ENCODE measurements at places on chromosomes 1 and 21.

DNA sequence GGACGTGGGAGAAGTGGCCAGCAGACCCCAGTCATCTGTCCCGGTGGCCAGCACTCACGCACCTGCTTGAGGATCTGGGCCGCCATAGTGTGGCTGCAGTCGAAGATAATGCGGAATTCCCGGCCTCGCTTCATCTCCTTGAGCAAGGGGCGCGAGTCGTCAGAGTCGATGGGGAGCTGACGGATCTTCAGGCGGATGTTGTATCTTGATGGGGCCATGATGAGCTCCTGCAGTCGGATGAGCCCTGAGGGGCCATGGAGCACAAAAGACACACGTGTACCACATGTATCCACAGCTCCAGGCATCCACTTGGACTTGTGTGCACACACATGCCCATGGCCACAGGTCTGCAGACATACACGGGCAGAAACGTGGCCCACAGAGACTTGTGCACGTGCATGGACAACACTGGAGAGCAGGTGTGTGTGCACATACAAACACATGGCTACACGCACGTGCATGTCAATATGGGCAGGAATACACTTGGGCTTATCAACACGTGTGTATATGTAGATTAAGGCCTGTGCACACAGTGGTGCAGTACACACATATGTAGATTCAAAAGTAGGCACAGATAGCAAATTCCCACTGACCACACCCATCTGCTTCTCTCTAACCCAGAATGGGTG is 162.1 kb downstream of the GRIK3 start:
- DNase-seq = no peak

DNA sequence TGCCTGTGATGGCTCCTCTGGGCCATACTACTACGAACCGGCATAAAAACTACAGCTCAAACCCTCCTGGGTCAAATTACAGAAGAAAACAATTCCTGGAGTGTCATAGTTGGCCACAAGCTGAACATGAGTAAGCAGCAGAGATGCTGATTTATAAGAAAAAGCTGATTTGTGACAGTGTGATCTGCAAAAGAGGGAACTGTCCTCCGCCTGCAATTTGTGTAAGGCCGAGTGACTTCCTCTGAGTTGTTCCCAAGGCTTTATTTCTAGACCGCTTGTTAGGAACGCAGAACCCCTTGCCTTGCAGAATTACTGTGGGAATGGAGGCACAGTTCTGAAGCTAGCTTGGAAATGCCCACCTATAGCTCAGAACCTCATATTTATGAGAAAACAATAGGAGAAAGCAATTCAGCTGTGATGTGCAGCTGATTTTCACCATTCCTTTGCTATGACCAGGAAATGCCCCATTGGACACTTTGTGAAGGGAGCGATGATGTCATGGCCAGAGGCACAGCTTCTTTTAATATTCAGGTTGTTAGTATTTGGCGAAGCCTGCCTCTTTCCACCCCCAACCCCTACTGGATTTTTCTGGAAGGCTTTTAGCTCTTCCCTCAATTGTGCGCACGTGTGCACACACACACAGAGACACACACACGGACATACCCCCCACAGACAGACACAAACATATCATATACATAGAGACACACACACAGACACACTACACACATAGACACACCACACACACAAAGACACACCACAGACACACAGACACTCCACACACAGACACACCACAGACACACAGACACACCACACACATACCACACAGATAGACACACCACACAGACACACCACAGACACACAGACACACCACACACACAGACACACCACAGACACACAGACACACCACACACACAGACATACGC is 47.6 kb downstream of the IER5 start:
- DNase-seq = no peak

DNA sequence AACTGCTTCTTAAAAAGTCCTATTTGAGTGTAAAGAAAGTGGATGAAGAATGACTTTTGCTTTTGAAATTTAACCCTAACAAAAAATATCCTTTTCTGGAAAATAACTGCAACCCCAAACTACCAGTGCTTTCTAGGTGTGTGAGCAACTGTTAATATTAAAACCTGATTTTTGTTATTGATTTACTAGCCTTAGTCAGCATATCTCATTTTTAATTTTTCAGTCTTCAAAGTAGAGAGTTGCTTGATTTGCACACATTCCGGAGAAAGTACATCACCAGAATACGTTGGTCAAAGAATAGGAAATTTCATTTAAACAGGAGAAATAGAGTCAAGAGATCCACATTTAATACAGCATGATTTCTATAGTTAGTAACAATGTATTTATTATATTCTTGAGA is 141.8 kb upstream of the ADAMTS5 start:
- DNase-seq = no peak

GRCh38 chr1:223553957-223554356 is 111.5 kb downstream of the CAPN8 start:
- no peak for DNase-seq

DNA sequence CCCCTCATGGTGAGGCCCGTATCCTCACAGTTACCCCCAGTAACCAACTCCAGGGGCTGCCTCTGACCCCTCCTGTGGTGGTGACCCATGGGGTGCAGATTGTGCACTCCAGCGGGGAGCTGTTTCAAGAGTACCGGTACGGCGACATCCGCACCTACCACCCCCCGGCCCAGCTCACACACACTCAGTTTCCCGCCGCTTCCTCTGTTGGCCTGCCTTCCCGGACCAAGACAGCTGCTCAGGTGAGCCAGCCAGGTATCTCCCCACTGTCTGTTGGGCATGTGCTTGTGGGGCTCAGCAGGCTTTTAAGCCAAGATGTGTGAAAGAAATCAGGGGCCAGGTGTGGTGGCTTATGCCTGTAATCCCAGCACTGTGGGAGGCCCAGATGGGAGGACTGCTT is 39.9 kb downstream of the ZBTB17 start:
- DNase-seq = no peak

GRCh38 chr1:226679262-226679661 is 59.8 kb downstream of the ITPKB start:
- no peak for DNase-seq

DNA sequence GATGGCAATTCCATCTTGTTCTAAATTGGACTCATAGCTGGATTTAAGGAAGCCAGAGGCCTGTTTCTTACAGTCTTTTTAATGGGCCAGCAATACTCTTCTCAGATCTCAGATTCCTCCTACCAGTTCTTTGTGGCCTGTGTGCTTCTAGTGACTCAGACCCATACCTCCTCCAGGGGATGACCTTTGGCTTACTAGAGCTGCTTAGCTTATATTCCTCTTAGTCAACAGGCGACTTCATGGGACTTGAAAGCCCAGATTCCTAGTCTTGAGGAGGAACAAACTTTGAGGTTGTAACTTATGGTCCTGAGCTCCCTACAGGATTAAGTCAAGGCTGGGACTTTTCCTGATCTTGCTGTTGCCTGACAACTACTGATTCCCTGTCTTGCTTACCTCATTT is 12.4 kb upstream of the PAPPA2 start:
- no peak for DNase-seq

DNA sequence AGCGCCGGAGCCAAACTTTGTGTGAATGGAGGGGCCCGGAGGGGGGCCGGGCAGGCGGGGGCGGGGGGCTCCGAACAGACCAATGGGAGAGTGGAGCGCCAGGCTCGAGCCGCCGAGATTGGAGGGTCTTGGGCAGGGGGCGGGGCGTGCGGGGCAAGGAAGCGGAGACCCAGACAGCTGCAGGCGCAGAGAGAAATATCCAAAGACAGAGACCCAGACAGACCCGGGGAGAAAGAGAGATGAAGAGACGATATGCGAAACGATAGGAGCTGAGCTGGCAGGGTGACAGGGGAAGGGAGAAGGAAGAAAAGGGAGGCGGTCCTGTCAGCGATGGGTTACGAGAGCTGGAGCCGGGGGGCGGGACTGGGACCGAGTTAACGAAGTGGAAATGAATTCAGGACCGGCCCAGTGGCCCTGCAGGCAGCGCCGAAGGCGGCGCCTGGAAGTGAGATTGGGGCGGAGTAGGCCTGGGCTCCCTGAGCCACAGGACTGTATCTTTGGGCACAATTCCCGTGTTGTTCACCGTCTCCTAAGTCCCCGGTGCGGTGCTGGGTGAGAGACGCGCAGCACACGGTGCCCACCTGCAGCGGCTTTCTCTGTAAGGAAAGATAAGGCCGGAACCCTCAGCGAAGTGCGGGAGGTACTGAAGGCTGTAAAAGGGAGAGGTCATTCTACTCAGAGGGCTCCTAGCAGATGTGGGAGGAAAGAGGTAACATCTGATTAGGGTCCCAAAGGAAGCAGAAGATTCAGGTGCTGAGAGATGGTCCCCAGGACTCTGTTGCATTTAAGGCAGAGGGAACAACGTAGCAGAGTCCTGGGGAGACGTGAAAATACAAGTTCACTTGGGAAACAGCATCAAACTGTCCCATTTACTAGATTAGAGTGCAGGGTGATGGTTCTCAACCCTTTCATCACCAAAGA is 543 bp upstream of the KCNJ10 start:
- DNase-seq = peak; percentile 59

GRCh38 chr1:23286401-23286800 is 57.7 kb downstream of the HNRNPR start:
- no peak for DNase-seq

DNA sequence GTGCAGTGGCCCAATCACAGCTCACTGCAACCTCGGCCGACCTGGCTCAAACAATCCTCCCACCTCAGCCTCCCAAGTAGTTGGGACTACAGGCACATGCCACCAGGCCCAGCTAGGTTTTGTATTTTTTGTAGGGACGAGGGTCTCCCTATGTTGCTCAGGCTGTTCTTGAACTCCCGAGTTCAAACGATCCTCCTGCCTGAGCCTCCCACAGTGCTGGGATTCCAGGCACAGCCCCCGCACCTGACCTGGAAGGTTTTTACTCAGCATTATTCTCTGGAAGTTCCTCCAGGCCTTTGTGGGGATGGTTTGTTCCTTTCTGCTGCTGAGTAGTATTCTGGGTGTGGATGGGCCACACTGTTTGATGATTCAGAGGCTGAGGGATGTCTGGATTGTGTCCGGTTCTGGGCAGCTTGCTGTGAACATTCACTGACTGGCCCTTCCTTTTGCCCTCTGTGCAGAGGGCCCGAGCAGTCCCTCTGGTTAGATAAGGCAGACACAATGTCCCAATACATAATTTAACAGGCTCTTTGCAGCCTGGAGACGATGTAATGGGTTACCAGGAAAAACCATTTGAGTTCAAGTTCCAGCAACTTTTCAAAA is 6.0 kb upstream of the TRAPPC10 start:
- DNase-seq = no peak

DNA sequence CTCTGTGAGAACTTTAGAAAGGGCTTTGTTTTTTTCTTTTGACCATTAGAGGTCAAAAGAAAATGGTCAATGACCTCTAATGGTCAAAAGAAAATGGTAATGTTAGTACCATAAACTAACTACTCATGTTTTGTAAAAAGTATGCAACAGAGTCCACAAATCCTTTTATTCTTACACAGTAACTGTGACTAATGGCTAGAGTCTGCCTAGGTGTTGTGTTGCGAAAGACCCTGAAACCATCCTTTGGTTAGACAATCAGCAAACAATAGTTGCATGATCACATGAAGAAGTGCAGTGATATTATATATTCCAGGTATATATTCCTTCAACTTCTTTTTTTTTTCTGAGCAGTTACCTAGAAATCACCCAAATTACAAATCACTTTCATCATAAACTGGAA is 40.9 kb downstream of the NEGR1 start:
- no peak for DNase-seq

DNA sequence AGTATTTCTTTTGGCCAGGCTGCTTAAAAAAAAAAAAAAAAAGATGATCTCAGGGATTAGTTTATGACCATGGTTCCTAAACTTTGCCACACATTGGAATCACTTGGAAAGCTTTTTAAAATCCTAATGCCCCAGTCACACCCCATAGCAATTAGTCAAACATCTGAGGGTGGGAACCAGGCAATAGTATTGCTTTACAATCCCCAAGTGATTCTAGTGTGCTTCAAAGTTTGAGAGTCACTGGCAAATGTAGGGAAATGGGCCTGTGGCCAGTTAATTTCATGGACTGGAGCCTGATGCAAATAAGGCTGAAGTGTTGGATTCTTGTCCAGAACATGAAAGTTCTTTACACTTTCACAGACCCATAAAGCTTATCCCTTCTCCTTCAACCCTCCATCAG is 374.6 kb upstream of the ESRRG start:
- DNase-seq = no peak

GRCh38 chr1:64328193-64328592 is 124.8 kb downstream of the UBE2U start:
- no peak for DNase-seq

- DNase-seq = no peak
Measured at GRCh38 chr1:198763298-198763714, 124.5 kb downstream of the PTPRC start.

DNA sequence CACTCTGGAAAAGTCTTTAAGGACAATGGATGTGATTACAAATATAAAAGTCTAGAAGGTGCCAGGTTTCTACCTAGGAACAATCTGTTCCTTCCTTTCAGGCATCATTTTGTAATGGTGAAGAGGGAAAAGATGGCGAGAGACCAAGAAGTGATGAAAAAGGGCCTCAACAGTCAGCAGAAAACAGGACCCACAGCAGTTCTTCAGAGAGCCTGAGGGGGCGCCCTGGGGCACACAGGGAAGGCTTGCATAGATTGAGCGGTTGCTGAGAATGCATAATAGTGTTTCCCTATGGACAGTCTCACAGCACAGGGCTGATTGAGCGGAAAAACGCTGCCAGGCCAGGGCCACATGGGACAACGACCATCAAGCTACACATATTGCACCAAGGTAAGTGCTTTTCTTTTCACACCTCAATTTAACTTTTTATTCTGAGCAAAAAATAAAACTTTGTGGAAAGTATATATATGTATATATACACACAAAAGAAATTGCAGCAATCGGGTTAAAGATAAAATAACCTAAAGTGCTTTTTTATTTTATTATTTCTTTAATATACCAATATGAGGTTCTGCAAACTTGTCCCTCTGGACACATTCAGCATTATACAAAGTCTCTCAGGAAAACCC is 3.1 kb upstream of the YRDC start:
- DNase-seq = peak; percentile 70

DNA sequence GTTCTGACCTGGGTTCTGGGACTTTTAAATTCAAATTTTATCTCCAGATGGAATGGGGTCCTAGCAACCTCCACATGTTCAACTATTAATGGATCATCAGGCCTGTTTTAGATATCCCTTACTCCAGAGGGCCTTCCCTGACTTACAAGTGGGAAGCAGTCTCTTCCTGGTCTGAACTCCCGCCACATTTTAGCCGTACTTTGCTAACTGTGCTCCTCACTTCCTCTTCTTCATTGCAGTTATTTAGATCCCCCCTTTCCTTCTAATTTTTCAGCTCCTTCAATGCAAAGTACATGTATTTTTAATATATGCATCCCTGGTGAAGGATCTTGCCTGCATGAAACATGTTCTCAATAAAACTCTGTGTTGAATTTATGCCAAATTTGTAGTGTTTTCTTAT is 3.7 kb downstream of the CD1A start:
- no peak for DNase-seq

GRCh38 chr1:54465351-54465811 is 59.2 kb upstream of the SSBP3 start:
- no peak for DNase-seq

- DNase-seq = no peak
Measured at GRCh38 chr1:63622849-63623566, 29.8 kb downstream of the PGM1 start.
